ENCODE measurements at places on chromosomes 7 and 10.

DNA sequence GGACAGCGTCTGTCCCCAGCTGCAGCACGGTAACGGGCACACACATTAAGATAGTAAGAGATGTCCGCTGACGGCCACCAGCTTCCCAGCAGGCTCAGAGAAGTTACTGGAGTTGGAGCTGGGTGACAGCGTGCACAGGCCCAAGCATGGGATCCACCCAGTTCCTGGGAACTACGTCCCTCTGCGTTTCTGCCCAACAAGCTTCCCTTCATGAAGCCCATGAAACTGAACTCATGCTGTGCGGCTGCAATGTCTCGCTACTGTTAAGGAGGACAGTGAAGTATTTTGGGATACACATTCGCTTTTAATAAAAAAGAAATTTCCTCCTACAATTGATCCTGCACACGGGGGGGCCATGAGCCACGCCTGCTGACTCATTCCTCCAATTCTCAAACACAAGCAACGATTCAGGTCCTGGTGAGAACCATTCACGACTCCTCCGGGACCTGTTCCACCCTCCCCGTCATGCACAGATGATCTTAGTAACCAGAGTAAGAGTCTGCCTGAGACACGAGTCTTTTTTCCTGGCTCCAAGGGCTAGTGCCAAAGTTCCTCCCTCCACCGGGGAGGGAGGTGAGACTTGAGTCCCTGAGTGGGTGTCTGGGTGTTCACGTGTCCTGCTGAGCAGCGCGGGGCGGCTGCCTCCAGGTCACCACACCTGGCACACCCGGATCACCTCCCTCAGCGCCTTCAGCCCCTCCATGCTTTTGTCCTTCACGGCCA is 2.6 kb downstream of the PSMG3 start:
- no peak for DNase-seq

- DNase-seq = no peak
Observed at GRCh38 chr10:89516149-89516832, 19.1 kb downstream of the SLC16A12 start.

GRCh38 chr10:91694170-91694794 is 61.4 kb upstream of the PPP1R3C start:
- DNase-seq = no peak

GRCh38 chr7:85927226-85927625 is 716.5 kb upstream of the GRM3 start:
- DNase-seq = no peak

GRCh38 chr7:125492521-125492920 is 562.9 kb upstream of the POT1 start:
- DNase-seq = no peak

DNA sequence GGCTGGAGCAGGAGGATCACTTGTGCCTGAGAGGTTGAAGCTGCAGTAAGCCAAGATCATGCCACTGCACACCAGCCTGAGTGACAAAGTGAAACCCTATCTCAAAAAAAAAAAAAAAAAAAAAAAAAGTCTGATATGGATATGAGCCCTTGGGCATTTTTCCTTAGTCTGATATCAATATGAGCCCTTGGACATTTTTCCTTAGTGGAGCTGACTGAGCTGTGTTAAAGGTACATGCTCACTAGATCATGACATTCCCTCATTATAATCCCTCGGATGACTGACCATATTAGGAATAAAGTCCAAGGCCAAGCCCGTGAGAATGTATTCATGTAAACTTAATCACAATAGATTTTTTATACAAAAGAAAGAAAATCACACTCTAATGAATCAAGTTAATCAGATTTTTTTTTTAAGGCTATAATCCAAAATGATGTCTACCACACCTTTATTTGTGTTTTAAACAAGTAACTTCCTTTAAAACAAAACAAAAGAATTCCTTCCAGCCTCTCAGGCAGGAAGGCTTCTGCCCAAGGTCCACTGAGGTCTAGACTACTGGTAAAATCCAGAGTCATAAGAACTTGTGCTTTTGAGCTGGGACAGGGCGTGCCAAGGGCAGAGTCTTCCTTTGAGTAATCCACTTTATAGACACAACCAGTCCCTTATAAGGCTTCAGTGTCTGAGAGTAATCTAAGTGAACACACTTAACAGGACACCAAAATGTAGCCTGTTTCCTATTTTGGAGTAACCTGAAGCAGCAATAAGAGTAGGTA is 5.5 kb downstream of the PPA1 start:
- DNase-seq = no peak

- no peak for DNase-seq
Observed at GRCh38 chr10:101874252-101874651, 30.7 kb upstream of the KCNIP2 start.

- DNase-seq = no peak
Observed at GRCh38 chr7:41002741-41003610, 699.9 kb downstream of the INHBA start.
